ENCODE measurements at places on chromosomes 3 and 15.
A peak's percentile ranks its signal among the peaks of the same experiment; 100 is the strongest.

- no peak for DNase-seq
Observed at GRCh38 chr3:88926221-88926620, 181.2 kb upstream of the EPHA3 start.

- DNase-seq: peak; percentile 11
Observed at GRCh38 chr3:177647876-177648275, 450.6 kb upstream of the TBL1XR1 start.

DNA sequence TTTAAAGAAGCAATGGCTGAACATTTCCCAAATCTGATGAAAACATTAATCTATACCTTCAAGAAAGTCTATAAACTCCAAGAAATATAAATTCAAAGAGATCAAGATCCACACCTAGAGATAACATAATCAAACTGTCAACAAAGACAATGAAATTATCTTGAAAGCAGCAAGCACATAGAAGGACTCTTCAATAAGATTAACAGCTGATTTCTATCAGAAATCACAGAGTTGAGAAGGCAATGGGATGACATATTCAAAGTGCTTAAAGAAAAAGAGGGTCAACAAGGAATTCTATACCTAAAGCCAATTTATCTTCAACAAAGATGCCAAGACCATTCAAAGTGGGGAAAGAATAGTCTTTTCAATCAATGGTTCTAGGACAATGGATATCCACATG lies 41.1 kb upstream of the LAMP3 start:
- no peak for DNase-seq

DNA sequence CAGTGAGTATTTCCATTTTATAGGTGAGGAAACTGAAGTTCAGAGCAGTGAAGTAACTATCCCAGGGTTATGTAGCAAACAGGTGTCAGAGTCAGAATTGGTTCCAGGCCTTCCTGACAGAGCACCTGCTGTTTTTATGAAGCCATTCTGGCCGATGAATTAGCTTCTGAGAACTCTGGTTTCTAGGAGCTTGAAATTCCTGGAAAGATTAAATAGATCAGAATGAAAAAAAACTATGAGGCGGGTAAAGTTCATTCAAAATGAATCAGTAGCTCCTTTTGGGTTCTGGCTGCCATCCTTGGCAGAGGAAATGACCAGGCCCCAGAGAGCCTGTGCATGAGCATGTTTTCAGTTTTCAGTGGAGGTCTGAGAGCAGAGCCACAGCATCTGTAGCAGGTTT lies 59.3 kb upstream of the CFAP161 start:
- no peak for DNase-seq

DNA sequence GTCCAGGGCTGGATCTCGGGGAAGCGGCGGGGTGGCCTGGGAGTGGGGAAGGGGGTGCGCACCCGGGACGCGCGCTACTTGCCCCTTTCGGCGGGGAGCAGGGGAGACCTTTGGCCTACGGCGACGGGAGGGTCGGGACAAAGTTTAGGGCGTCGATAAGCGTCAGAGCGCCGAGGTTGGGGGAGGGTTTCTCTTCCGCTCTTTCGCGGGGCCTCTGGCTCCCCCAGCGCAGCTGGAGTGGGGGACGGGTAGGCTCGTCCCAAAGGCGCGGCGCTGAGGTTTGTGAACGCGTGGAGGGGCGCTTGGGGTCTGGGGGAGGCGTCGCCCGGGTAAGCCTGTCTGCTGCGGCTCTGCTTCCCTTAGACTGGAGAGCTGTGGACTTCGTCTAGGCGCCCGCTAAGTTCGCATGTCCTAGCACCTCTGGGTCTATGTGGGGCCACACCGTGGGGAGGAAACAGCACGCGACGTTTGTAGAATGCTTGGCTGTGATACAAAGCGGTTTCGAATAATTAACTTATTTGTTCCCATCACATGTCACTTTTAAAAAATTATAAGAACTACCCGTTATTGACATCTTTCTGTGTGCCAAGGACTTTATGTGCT lies 527 bp downstream of the B2M start:
- peak; percentile 68 for DNase-seq

DNA sequence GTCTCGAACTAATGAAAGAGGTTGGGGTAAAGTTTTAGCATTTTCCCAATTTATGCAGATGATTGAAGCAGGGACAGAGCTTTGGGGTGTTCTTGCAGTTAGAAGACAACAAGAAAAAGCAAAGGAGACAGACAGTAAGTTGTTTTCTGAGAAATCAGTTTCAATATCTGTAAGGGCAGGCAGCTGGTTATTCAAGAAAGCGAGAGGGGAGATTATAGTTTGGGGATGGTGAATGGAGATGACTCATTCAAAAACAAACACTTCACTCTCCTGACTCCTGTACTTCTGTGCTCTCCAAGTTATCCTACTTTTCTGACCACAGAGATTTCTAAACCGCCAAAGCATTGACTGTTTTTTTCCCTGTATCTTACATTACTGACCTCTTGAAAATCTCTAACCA lies 352.0 kb downstream of the GAP43 start:
- no peak for DNase-seq

DNA sequence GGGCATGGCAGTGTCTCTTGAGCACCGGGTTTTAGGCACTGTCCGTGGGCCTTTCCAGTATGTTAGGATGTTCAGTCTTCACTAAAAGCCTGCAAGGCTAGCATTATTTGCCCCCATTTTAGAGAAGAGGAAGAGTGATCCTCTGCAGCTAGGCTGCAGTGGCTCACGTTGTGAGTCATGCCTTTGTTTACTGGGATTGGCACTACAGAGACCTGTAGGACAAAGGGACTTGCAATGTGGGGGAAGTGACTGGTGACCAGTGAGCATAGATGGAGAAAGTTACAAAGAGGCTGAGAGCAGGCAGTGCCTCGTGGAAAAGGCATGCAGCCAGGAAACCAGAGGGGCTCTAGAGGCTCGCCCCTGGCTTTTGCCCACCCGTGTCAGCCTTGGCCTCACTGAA lies 26.8 kb upstream of the CPNE9 start:
- DNase-seq: no peak

GRCh38 chr15:25181293-25182097 lies 226.7 kb downstream of the SNRPN start:
- no peak for DNase-seq

DNA sequence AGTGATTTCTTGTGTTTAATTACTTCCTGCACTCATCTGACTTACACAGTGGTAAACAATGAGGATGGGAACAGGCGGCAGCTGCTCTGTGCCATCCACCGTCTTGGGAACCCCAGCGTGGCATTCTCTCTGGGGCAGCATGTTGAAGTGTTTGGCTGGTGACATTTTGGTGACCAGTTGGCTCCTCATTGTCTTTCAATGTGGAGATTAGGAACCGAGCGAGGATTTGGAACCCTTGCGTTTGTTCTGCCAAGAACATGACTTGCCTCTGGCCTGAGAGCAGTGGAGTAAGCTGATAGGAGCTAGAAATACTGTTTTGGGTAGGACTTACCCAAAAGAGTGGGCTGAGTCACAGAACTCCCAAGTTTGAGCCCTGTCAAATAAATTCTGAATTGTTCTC lies 88.8 kb downstream of the IGF1R start:
- DNase-seq: no peak

GRCh38 chr3:194203482-194204041 lies 67.6 kb downstream of the HES1 start:
- peak; percentile 41 for DNase-seq

DNA sequence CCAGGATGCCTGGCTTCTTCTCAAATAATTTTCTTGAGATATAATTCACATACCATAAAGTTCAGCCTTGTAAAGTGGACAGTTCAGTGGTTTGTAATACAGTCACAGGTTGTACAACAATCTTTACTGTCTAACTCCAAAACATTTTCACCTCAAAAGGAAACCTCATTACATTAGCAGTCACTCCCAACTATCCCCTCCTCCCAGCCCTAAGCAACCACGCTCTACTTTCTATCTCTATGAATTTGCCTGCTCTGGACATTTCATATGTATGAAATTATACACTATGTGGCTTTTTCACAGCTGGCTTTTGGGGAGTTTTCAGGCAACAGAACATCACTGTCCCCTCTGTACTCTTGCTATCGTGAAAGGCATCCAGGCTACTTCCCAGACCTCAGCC lies 17.5 kb downstream of the TGM5 start:
- no peak for DNase-seq

- no peak for DNase-seq
Observed at GRCh38 chr3:183315739-183316138, 62.7 kb downstream of the B3GNT5 start.

GRCh38 chr15:48915861-48916260 lies 37.9 kb downstream of the EID1 start:
- DNase-seq: no peak

DNA sequence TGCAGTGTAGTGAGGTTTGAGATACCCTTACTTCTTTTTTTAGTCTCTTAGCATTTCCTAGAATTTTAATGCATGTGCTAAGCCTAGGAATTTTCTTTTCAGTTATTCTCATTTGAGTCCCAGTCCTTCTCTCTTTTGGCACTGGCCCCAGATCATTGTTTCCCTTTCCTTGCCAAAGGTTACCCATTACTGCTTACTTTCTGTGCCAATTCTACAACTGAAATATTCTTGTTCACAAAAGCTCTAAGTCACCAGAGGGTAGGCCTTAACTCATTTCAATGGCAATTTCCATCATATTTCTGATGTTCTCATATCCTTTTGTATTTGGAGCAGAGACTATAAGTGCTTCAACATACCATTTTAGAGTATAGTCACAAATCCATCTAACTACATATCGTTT lies 199.6 kb upstream of the CBLB start:
- DNase-seq: no peak

GRCh38 chr3:136249593-136249992 lies 547 bp upstream of the PCCB start:
- DNase-seq: no peak

DNA sequence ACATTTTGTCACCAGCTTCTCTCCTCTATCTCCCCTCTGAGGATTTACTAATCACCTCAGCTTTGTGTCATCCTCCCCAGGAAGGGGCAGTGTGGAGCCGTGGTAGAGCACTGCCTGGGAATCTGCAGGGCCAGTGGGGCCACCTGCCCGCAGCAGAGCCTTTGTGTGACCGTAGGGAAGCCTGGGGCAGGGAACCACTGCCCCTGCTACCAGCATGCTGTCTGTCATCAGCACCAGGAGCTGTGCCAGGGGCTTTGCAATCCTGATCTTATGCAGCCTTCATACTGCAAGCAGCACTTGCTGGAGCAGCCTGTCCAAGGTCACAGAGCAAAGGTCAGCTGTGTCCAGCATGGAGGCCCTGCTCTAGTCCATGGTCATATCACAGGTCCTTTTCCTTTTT lies 170.2 kb upstream of the IL12A start:
- no peak for DNase-seq

- DNase-seq: no peak
Observed at GRCh38 chr3:12934431-12934830, 93.1 kb upstream of the RPL32 start.

- no peak for DNase-seq
Observed at GRCh38 chr3:123809597-123809996, 74.5 kb downstream of the MYLK start.

DNA sequence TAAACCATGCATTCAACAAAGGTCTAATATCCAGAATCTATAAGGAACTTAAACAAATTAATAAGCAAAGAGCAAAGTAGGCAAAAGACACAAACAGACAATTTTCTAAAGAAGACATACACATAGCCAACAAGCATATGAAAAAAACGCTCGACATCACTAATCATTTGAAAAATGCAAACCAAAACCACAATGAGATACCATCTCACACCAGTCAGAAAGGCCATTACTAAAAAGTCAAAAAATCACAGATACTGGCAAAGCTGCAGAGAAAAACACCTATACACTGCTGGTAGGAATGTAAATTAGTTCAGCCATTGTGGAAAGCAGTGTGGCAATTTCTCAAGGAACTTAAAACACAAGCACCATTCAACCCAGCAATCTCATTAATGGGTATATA lies 53.8 kb downstream of the FSIP1 start:
- DNase-seq: no peak

DNA sequence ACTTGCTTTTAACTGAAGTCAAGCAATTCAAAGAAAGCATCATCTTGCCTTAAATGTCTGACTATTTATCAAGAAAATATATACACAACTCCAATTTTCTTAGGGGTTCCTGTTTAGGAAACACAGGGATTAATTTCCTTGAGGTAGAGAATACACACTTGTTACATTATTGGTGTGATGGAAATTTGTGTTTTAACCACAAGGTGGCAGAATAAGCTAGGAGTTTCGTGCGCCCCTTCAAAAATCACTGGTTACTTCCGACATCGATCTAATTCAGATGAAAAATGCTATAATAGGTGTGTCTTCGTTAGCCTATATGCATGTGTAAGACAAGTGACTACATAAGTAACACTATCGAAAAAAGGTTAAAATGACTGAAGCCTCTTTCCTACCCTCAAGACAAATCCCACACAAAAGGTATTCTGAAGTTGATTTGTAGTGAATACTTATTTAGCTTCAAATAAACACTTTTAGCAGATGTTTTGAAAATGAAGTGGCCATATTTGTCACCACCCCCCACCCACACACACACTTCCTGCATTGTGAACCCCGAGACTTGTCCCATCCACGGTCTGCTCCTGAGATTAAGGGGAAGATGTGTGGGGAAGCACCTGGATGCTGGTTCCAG lies 246.5 kb downstream of the ROBO1 start:
- DNase-seq: no peak

GRCh38 chr3:135987661-135988060 lies 22.1 kb downstream of the PPP2R3A start:
- DNase-seq: no peak

- DNase-seq: no peak
Observed at GRCh38 chr3:74651292-74651691, 36.8 kb upstream of the CNTN3 start.

DNA sequence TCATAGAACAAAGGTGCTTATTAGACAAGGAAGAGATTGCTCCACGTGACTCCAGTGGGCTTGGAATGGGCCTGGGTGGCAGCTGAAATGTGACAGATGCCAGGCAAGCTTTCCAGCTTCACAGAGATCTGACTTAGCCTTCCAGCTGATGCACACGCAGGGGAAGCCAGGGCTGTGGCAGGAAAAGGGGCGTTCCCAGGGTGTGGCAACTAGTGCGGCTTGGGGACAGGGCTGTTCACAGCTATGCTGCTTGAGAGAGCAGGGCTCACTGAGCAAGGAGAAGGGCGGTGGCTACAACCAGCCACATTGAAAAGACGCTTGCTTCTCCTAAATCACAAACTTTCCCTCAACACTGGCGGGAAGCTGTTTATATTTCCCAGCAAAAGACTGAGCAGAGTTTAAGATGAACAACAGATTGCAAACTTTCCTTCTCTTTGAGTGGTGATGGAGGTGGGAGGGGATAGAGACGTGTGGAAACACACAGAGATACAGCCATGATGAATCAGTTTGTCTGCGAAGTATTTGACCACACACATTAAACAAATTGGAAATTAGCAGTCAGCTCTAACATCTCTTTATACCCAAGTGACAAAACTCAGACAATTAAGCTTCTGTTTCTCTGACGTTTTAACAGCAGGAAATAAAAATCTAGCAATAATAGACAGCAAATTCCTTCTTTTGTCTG lies 127.5 kb downstream of the BDH1 start:
- DNase-seq: peak; percentile 62

- no peak for DNase-seq
Observed at GRCh38 chr3:43764056-43764455, 73.3 kb downstream of the ABHD5 start.

All from CD4-positive, alpha-beta T cell treated with Interleukin-6 for 4 hours (primary cell).